ENCODE measurements at places on chromosomes 4 and X. TPM values are rescaled to one million over a fixed set of nuclear protein-coding genes. Genes with fewer than 3 reads are reported as not detected.
A peak's percentile ranks its signal among the peaks of the same experiment; 100 is the strongest.

TRIML1 gene
- total RNA-seq: not detected

TMEM31 gene
- not detected for total RNA-seq

DNA sequence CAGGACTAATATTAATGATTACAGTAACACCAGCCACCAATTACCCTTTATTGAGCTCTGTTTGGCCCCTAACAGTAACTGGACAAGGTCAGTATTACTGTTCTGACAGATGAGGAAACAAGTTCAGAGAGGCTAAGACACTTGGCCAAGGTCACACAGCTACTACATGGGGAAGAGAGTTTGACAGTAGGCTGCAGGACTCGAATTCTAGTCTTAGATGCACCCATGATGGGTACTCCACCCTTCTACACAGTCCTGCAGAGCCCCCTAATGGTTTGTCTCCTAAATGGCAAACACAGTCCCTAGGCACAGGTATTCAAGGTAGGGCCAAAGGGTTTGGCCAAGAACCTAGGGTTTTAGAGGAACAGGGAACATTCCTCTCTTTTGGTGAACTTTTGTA, 93.9 kb downstream of the NSUN7 start:
- DNase-seq: no peak

- no peak for DNase-seq
Measured at GRCh38 chrX:71545364-71545763, 12.5 kb downstream of the OGT start.

DNA sequence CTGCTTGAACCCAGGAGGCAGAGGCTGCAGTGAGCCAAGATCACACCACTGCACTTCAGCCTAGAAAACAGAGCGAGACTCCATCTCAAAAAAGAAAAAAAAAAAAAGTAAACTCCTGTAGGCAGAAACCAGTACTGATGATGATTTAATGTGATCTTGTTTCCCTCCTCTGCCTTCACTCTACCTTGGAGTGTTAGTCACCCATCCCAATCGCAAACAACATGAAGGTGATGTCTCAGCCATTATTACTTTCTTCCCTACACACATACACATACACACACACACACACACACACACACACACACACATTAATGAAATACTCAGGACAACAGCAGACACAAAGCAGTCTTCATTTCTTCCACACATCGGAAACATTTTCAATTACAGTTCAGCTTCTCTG, 15.6 kb downstream of the XKRX start:
- DNase-seq: no peak

- DNase-seq: no peak
Measured at GRCh38 chr4:138633580-138633904, 382.0 kb upstream of the NOCT start.

DNA sequence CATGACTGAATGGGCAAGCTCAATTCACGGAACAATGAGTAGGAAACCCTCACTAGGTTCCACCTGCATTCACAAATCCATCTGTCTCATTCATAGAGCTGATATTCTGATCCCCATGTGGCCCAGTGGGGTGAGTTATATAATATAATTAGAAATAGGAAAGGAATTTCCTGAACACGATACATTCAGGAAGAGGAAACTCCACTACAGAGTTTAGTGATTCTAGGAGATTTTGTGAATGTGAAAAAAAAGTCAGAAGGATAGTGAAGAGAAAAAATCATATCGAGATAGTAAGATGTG, 471.2 kb downstream of the GASK1B start:
- DNase-seq: no peak

DNA sequence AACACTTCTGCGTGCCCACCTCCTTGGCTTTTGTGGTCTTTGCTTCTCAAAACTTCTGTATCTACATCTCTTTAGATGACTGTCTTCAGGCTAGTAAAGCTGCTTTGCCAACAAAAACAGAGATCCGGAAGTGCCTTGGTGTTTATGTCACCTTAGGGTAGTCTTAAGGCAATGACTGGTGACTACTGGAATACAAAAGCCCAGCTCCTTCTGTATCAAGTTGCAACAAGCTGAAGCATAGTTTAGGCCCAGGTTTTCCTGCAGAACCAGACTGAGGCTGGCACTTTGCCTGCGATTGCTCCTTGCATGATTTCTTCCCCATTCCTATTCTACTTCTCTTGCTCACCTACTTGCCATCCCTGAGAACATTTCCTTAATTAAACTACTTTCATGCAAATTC, 333.8 kb downstream of the DMD start:
- no peak for DNase-seq

GRCh38 chr4:8238036-8238511, 31.5 kb upstream of the HTRA3 start:
- no peak for DNase-seq

DNA sequence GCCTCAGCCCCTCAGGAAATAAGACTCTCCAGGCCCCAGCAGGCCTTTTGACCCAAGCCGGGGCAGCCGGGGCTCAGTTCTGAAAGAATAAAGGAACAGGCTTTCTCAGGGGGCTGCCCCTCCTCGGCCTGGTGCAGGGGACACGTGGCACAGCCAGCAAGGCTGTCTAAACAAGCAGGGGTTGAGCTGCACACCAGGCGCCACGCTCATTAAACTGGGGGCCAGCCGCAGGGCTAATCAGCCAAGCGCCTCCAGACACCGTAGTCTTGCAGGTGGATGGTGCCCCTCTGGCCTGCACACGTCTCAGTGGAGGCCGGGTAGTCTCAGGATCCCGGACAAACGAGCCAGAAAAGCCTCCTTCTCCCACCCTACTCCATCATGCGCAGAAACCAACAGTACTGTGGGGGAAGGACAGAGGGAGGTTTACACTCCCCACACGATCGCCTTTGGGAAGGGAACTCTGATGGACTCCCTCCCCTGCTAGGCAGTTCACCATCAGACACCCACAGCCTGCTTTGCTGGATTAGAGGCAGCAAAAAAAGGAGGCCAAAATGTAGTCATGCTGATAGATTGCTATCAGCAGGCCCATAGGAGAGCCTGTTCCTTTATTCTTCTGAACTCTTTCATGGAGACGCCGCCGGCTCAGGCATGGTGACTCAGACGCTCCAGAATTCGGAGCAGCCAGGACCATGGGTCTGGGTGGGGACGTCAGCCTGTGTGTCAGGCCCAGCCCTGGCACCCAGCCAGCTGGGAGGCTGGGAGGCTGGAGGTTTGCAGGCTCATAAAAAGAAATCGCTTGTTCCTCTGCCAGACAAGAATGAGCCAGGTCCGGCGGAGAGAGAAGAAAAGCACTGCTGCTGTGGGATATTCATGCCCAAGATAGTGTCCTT, 342.4 kb downstream of the BCOR start:
- DNase-seq: peak; percentile 94

DNA sequence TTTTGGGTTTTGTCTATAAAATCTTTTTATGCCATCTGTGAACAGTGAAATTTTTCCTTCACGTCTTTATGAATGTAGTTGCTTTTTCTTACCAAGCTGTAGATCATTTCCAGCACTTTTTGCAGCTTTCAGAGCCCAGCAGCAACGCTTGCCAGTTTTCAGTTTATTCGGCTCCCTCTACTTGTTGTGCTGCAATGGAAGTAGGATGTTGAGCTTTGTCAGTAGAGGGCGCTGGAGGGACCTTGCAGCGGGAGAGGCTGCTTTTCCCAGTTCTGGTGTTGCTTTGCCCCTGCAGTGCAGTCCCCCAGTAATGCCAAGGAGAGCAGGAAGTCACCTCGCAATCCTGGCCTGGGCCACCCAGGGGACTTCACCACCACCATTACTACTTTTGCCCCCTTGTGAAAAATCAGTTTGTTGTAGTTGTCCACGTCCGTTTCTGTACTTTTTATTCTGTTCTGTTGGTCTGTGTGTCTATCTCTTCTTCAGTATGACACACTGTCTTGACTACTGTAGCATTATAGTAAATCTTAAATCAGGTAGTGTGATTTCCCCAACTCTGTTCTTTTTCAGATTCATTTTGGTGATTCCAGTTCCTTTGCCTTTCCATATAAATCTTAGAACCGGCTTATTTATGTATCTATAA, 21.8 kb downstream of the CMC4 start:
- DNase-seq: no peak

All from aorta (tissue), 5 donors.